Renal cortical epithelial cell (primary cell): ENCODE measurements at places on chromosomes 13 and 19.
A peak's percentile ranks its signal among the peaks of the same experiment; 100 is the strongest.

DNA sequence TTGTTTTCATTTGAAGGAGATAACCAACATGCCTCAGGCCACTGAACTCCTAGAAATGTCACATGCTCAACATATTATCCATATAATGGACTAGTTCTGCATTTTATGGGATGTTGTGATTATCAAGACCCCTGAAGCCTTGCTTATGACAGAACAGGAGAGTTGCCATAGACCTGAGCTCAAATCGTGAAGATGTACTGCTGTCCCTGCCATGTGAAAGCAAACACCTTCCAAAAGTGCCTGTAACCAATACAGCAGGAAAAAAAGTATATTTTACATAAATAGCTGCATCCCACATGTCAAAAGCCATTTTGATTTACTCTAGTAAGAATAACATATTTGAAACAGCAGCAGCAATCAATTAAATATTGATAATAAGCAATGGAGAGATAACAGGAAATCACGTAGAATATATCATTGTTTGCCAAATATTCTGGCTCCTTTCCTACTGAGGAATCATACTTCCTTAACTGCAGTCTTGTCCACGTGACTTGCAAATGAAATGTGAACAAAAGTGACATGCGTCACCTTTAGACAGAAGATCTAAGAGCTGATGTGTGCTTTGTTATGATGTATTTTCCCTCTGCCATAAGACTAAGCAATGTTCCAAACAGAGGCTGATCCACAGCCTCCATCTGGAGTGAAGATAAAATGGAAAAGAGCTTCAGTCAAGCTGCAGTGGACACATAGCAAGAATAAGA, 33.5 kb downstream of the SLC25A30 start:
- DNase-seq, result no peak

- no peak for DNase-seq
Measured at GRCh38 chr19:46704379-46705076, 12.4 kb downstream of the PRKD2 start.

DNA sequence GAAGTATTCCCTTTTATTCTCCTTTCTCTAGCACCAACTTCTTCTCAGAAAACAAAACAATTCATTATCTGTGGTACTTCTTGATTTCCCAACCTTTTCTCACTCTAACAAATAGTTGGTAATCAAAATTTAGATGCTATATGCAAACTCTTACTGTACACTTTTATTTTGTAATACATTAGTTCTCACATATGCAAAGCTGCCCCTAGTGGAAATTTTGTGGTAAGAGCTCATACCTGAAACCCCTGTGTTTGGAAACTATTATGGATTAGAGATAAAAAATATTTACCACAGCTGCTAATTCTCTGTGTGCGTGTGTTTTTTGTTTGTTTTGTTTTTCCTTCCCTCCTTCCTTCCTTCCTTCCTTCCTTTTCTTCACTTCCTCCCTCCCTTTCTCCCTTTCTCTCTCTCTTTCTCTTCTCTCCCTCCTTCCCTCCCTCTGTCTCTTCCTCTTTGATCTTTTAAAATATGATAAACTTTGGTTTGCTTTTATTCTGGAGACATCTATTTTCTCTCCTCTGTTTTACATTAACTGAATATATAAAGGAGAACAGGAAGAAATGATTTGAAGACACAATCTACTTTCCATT, 537.4 kb downstream of the SLITRK6 start:
- no peak for DNase-seq

DNA sequence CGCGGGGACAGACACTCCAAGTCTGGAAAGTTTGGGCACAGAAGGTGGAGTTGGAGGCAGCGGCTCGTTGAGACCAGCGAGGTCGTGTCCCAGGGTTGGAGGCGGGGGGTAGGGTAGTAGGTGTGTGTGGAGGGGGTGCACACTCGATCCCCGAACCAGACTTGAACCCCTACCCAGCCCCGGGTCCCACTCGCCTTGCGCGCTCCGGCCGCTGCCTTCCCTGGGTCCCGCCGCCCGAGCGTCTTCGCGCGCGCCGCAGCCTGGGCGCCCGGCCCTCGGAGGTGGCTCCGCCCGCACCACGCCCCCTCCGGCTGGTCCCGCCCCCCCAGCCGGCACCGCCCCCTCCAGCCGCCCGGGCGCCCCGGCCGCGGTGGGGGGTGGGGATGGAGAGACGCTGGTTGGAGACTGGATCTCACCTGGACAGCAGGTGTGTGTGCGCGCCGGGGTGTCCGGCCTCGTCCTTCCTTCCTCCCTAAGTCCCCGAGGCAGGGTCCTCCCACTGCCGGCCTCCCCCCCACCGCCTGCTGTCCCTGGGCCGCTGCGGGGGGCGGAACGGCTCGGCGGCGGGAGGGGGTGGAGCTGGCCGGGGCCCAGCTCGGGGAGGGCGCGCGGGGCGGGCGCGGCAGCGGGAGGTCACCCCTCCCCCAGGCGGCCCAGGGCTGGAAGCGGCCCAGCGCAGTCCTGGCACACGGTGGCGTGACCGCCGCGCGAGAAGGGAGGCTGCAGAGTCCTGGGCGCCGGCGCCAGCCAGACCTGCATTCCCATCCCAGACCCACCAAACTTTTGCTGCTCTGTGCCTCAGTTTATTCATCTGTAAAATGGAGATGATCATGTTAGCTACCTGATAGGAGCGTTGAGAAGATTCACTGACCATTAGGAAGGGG, at the start of gene KANK2:
Gene KANK2, minus strand, starts transcription at position 255 of the 884 bp plus-strand sequence. CDS start 3,034 bp downstream, outside the sequence.
- peak; percentile 36 for DNase-seq

DNA sequence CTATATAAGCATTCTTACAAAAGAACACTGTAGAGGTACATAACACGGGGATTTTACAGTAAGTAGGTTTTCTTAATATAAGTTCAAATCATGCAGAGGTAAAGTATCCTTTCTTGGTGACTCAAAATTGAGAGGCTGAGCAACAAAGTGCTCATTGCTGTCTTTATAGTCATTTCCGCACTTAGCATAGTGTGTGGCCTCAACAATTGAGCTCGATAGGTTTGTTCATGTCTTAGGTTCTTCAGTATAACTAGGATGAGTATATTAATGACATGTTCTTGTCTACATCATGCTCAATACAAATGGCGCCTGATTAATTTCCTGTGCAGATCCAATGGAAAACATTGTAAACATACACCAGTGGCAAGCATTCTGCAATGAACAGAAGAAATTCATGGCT, 1.4 kb downstream of the WDFY2 start:
- peak; percentile 24 for DNase-seq

DNA sequence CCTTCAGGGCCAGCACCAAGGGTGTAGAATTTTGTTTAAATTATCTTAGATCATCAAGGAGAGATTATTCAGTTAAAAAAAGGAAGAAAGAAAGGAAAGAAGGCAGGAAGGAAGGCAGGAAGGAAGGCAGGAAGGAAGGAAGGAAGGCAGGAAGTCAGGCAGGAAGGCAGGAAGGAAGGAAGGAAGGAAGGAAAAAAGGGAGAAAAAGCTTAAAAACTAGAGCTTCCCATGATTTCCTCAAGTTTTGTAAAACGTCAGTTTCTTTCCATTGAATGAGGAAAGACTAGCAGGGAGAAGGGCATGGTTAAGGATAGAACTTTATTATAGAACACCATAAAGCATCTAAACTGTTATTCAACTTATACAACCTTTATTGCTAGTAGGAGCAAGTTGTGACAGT, 2672.0 kb upstream of the PCDH20 start:
- DNase-seq, result no peak

DNA sequence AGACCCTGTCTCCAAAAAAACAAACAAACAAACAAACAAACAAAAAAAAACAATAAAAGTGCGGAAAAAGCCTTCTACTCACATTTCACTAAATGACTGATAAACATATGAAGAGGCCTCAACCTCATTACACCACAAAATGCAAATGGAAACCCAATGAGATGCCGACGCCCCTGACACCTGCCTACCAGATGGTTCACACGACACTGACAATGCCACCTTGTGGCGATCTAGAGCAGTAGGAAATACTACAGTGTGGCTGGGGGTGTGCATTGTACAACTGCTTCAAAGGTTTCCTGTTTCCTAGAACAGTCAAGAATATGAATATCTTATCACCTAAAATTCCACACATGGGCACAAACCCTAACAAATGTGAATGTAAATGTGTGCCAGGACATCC, 14.0 kb downstream of the SCGB2B2 start:
- DNase-seq, result no peak

GRCh38 chr19:50435627-50436026, 2.9 kb downstream of the MYBPC2 start:
- no peak for DNase-seq

GRCh38 chr13:38563739-38564138, 123.1 kb upstream of the FREM2 start:
- DNase-seq, result peak; percentile 12

DNA sequence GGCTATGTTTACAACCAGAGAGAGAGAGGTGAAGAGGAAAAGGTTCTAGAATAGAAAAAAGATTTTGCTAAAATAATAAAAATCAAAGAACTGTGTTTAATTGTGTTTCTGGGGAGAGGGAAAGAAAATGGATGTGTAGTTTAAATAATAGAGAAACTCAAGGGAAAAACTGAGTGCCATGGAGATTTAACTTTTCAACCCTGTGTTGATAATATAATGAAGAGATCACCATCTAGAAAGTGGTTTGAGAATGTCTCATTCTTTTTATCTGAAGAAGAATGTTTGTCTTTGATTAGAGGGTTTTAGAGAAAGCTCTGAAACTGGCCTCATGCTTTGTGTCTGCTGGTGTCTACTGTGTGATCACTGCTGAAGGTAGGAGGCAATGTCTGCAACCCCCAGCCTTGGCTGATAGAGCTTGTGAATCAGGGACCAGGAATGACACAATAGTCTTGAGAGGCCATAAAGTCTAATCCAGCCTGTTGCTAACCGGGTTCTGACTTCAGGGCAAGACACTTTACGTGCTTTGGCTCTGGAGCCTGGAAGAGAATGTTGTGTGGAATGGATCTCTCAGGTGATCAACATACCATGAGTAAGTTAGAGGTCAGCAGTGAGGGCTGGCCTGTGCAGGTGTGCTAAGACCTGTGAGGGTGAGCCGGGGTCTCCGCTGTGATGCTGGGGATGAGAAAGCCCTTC, 5.4 kb downstream of the COL4A2 start:
- peak; percentile 93 for DNase-seq

DNA sequence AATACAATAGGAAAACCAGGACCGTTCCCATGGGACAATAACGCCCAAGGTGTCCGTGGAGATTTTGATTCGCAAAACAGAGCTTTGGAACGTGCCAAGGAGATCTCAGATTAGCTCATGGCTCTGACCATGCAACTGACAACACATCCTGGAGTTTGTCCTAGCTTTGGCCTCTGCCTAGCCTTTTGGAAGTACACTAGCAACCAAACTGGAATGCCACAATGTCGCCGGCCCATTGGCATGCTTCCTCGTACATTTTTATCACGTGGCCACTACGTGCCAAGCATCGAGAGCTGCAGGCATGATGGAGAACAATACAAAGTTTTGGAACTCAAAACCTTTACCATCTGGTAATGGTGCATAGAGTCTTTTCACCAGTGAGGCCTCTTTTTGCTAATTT, 256.5 kb downstream of the DCLK1 start:
- DNase-seq, result no peak

DNA sequence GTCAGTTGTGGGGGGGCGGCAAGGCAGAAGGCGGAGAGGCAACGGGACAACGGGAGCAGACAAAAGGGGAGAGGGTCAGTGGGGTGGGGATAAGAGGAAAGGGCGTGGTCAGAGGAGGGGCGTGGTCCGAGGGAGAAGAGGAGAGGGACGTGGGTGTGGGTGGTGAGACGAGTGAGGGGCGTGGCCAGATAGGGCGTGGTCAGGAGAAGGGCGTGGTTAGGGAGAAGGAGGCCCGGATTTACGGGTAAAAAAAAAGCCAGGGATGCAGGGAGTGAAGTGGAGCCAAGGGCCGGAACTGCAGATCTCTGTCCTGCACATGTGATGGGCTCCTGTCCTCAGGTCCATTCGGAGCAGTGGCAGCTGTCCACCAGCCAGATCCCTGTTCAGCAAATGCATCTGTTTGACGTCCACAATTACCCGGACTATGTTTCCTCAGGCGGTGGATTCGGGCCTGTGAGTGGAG, 21.5 kb downstream of the CPT1C start:
- DNase-seq, result no peak

DNA sequence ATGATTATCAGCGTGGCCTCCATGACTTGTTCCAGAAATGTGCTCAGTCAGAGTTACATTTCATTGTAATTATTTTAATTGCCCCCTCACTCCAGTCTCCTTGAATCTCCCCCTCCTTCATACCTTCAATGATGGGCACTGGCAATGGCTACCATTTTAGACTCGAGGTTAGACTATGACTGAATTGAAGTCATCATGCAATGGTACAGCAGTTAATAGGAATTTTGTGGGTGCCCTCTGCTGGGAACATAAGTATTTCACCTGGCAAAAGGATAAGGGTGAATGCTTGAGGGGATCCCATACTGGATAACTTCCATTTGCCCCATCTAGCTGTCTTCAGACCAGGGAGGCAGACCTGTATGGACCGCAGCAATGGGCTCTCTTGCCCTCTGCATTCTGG, 32.2 kb upstream of the USP12 start:
- peak; percentile 50 for DNase-seq

- DNase-seq, result no peak
Measured at GRCh38 chr19:18261474-18261873, 12.8 kb downstream of the IQCN start.

GRCh38 chr13:93730780-93731179, 504.2 kb downstream of the GPC6 start:
- DNase-seq, result peak; percentile 78

DNA sequence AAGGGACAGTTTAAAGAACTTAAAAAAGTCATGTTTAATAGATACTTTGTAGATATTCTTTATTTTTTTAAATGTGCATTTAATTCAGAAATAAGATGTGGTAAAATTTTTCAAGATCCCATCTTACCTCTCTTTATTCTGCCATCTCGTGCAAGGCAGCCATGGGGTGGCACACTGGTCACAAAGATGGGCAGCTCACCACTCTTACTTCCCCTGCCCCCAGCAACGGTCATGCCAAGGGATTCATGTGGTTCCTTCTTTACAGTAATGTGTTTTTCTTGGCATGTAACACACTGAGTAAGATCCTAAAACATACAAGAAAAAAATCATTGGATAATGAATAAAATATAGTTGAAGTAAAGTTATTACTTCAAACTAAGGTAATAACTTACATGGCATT, 64.2 kb downstream of the LNX2 start:
- DNase-seq, result peak; percentile 19

- DNase-seq, result peak; percentile 7
Measured at GRCh38 chr13:104920091-104920490, 1615.4 kb downstream of the EFNB2 start.

- DNase-seq, result no peak
Measured at GRCh38 chr19:56808717-56809392, 31.7 kb downstream of the PEG3 start.
